ENCODE measurements at places on chromosomes 6 and 20. TPM values are rescaled to one million over a fixed set of nuclear protein-coding genes. Genes with fewer than 3 reads are reported as not detected.

ELMO2 gene
- total RNA-seq: 64.5 TPM

FAM83C gene
- not detected for total RNA-seq

SMOC2 gene
- total RNA-seq: not detected

SLC22A23 gene
- 0.12 TPM for total RNA-seq

NCOA6 gene
- total RNA-seq: 26.8 TPM

PNLDC1 gene
- total RNA-seq: 0.97 TPM

HSPA1L gene
- total RNA-seq: 2.5 TPM

DDX39B gene
- 720 TPM for total RNA-seq

Data from activated CD4-positive, alpha-beta T cell treated with anti-CD3 and anti-CD28 coated beads, Interleukin-2, amount 10 ng/mL, durations not matched to agents 24 days and 14 days (primary cell).